ENCODE measurements at places on chromosomes 5 and 9. TPM values are rescaled to one million over a fixed set of nuclear protein-coding genes. Genes with fewer than 3 reads are reported as not detected.
A peak's percentile ranks its signal among the peaks of the same experiment; 100 is the strongest.

The PCDHA3 gene
- 0.84 TPM for total RNA-seq

The RMRP gene
- total RNA-seq = 1,964 TPM

DNA sequence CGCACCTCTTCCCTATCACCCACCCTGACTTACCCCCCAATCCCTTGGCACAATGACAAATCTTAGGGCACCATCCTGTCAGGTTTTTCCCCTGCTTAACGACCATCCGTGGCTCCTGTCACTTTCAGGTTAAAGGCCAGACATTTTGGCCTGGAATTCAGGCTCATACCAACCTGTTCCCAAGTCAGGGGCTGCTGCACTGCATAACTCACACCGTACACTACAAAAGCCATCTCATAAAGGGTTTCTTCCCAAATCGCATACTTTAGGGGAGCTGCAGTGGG lies 7.5 kb upstream of the AKNA start:
- no peak for DNase-seq

- no peak for DNase-seq
Observed at GRCh38 chr9:7671847-7672246, 127.7 kb downstream of the DMAC1 start.

- no peak for DNase-seq
Observed at GRCh38 chr9:72383978-72384709, 19.1 kb upstream of the ZFAND5 start.

- DNase-seq = no peak
Observed at GRCh38 chr9:127086771-127087170, 35.7 kb downstream of the ANGPTL2 start.

- peak; percentile 66 for DNase-seq
Observed at GRCh38 chr5:67289763-67290521, 93.3 kb upstream of the CD180 start.

GRCh38 chr9:2856400-2856799 lies 12.5 kb upstream of the PUM3 start:
- no peak for DNase-seq

GRCh38 chr5:94045839-94046782 lies 304.7 kb upstream of the POU5F2 start:
- no peak for DNase-seq

The ANKRD20A1 gene
- total RNA-seq = not detected

The CARTPT gene
- not detected for total RNA-seq

The FCN1 gene
- total RNA-seq = under 0.01 TPM

GRCh38 chr9:120608421-120608820 lies 28.5 kb upstream of the CDK5RAP2 start:
- no peak for DNase-seq
